ENCODE measurements at places on chromosomes 4 and X.
A peak's percentile ranks its signal among the peaks of the same experiment; 100 is the strongest.

DNA sequence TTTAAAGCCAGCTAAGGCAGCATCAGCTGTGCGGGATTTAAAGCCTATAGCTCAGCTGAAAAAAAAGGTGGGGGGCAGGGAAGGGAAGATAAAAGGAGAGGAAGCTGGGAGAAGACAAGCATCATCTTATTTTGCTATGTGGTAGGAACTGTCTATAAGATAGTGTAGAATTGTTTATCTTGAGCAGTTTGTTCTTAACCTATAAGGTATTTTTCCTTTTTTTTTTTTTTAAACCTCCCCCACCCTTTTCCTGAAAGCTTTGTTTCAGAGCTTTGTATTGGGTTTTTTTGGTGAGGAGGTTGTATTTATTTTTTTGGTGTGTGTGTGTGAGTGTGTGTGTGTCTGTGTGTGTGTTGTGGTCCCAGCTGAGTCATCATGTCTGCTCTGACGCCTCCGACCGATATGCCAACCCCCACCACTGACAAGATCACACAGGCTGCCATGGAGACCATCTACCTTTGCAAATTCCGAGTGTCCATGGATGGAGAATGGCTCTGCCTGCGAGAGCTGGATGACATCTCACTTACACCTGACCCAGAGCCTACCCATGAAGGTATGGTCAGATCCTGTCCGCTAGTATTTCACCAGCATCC is 531 bp downstream of the RUFY3 start:
- no peak for DNase-seq

DNA sequence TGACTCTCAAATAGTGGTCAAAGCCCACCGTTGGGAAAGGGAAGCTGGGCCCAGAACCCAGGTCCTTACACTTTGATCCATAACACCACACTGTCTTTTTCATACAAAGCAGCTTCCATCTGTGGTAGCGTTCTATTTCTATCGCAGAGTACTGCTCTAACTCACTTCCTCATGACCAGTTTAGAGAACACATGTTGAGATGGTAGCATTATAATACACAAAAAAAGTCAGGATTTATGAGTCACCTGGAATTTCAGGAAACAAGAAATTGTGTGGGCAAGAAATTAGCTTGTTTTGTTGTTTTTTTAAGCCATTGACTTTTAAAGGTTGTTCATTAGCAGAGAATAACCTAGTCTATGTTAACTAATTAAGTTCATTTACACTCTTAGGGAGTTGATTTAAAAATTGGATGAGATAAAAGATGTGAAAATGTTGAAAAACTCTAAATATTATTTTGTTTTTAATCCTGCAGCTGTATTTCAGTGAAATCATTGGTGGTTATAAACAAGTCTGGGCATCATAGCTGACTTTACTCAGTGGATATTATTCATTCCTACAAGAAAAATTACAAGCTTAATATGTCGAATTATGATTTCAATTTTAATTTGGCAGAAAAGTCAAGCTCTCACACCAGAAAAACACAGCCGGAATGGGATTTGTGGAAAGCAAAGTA is 1011.1 kb upstream of the HS3ST1 start:
- DNase-seq = no peak

DNA sequence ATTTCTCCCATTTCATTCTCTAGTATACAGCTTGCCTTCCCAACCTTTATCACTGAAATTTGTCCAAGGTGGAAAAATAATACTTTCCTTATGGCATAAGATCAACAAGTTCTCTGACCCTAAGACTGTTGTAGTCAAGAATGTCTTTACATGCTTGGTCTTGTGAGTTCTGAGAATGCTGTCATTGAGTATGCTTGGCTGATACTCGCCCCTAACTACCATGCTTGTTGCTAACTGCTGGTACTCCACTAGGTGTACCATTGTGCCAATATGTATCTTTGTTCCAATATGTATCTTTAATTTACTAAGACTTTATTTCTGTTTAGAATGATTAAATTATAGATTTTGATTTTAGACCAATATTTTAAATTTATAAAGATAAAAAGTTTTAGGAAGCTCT is 796.4 kb downstream of the PCDH7 start:
- DNase-seq = no peak

DNA sequence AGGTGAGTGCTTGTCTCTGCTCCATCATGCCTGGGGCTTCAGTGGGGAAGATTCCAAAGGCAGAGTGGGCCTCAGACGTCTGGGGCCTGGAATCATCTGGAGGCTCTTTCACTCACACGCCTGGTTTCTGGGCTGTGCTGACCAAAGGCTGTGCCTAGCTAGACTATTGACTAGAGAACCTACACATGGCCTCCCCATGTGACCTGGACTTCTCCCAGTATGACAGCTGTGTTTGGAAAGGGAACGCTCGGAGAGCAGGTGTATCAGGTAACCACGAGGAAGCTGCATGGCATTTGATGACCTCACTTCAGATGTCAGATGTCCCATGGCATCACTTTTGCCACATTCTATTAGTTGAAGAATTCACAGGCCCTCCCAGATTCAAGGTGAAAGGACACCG is 51.0 kb downstream of the ADGRL3 start:
- DNase-seq = no peak

GRCh38 chr4:175443547-175443946 is 368.5 kb downstream of the GPM6A start:
- no peak for DNase-seq

GRCh38 chr4:6200011-6200921 is at the start of gene JAKMIP1:
Gene JAKMIP1 (minus strand): TSS chr4:6200549. CDS start chr4:6112850, 87,699 bp downstream.
- DNase-seq = peak; percentile 51

- DNase-seq = no peak
Measured at GRCh38 chr4:28250646-28251045, 1390.0 kb downstream of the STIM2 start.

- no peak for DNase-seq
Measured at GRCh38 chr4:173214661-173215060, 46.0 kb downstream of the GALNT7 start.

DNA sequence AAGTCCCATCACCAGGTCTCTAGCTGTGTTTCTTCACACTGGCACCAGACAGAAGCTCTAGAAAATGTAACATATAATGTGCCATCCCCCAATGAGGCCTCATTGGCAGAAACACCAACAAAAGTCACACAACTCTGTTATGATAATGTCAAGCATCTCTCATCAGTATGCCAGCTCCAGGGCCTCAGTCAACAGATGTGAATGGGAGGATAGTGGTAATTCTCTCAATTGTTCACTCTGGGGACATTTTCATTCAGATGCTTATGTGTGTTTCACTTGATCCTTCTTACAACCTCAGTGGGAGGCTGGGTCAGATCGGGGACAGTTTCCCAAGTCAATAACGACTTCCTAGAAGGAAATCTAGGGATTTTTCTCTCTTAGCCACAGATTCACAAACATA is 57.5 kb upstream of the SCOC start:
- no peak for DNase-seq
